ENCODE measurements at places on chromosomes 4 and X.

DNA sequence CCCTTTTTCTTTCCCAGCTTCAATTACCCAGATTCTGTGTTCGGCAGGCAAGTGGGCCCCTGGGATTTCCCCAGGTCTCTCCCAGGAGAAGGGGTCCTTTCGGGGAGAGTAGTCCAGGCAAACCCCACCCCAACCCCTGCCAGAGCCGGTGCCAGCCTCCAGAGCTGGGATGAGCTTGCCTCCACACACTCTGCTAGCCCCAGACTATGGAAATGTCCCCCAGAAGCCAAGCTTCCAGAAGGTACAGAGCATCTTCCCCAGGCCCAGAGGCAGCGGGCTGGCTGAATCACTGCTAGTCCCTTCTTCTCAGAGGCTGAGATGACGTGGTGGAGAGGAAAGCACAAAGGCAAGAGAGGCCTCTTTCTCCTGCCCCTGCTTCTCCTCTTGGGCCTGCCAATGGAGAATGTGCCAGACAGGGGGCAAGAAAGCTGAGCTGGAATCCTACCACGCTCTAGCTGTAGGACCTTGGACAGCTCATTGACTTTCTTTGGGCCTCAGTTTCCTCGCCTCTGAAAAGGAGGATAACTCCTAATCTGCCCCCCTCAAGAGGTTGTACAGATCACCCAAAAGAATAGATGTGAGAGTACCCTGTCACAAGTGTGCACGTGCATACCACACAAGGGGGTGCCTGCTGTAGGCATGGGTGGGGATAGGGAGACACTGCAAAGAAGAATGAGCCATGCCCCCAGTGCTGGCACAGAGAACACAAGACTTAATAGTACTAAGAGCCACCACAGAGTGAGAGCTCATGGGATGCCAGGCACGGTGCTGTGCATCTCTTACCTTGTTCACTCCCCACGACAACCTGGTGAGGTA is 2.1 kb downstream of the SASH3 start:
- no peak overlapping the region for H3K4me3 ChIP-seq
- no peaks in the 10 kb centered on the region for H3K27me3 ChIP-seq
- no peaks in the 10 kb centered on the region for H3K4me1 ChIP-seq
- no peaks in the 10 kb centered on the region for H3K36me3 ChIP-seq

DNA sequence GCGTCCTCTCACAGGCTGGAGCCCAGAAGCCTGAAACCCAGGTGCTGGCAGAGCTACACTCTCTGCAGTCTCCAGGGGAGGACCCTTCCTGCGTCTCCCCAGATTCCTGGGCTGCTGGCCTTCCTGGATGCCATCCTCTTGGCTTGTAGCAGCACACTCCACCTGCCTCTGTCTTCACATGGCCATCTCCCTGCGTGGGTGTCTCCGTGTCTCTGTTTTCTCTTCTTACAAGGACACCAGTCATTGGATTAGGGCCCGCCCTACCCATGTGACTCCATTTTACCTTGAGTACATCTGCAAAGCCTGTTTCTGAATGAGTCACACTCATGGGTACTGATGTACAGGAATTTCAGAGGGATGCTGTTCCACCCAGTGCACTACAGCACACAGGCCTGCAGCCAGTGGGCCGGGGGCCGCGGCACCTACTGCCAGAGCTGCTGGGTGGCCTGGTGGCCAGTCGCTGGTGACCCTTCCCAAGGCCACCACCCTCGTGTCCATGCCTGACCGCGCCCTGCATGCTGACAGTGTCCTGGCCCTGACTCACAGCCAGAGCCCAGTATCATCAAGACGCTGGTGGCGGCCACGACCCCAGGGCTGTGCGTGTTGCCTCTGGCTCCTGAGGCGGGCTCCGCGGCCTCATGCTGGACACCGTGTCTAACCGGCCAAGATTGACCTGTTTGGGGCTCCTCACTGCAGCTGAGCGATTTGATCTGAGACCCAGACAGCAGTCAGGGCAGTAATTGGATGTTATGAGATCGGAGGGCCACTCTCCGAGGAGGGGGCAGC is 63.6 kb upstream of the NKX1-1 start:
- peaks cover 7% of the 10 kb centered on the region for H3K27me3 ChIP-seq
- no peaks in the 10 kb centered on the region for H3K36me3 ChIP-seq
- H3K4me3 ChIP-seq, result no peak overlapping the region

GRCh38 chr4:162706051-162706450 is 460.6 kb downstream of the NAF1 start:
- H3K36me3 ChIP-seq, result no peaks in the 10 kb centered on the region
- H3K27me3 ChIP-seq, result no peaks in the 10 kb centered on the region
- no peak overlapping the region for H3K4me3 ChIP-seq
- no peaks in the 10 kb centered on the region for H3K4me1 ChIP-seq

DNA sequence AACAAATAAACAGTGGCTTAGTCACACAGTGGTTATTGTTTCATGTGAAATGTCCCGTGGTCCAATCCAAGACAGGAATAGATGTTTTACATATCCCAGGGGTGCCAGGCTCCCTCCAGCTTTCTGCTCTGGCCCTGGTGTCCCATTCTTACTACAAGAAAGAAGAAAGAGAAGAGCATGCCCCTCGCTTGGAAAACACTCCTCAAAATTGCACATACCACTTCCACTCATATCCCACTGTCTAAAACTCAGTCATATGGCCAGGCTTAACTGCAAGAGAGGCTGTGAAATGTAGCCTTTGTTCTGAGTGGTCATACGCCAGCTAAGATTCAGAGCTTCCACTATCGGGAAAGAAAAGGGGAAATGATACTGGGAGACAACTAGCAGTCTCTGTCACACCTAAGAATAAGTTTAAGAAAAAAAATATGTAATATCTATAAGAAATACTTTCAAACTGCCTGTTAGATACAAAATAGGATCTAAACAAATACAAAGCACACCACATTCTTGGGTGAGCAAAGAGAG is 306.8 kb upstream of the FAM241A start:
- no peak overlapping the region for H3K4me3 ChIP-seq
- DNase-seq, result no peak
- no peaks in the 10 kb centered on the region for H3K36me3 ChIP-seq

Measured in kidney (tissue), 22 donors.